Motor neuron (in vitro differentiated cells): ENCODE measurements at places on chromosomes 1 and 21.

DNA sequence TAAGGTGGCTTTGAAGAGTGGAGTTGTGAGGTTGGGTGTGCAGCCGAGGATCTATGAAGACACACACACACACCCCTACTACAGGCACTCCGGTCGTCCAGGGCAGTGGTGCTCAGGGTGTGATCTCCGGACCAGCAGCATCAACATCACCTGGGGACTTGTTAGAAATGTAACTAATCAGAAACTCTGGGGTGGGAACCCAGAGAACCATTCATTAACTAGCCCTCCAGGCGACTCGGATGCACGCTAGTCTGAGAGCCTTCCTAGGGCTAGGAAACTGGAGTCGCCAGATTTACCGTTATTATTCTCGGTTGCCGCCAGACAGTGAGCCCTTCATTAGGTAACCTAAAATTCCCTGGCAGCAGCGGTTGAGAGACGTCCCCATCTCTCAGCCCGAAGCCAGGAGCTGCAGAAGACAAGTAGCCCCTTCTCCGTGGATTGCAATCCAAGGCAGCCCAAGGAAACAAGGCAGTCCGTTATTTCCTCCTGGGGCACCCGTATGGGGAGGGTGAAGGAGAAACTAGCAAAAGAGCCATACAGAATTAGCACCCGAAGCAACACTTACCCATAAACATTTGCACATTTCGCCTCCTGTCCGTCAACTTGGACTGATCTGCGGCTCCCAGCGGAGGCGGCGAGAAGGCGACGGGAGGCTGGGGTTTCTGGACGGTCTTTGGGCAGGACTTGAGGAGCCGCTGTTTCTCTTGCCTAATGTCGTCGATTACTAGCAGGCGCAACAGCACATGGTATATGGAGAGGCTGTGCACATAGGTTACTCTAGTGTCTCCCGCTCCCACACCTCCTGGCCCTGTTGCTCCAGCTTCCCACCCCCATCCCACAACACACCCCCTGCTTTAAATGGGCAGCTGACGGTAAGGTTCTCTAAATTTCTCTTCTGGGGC, 2.9 kb upstream of the CCN1 start:
- ATAC-seq = peak; percentile 4

DNA sequence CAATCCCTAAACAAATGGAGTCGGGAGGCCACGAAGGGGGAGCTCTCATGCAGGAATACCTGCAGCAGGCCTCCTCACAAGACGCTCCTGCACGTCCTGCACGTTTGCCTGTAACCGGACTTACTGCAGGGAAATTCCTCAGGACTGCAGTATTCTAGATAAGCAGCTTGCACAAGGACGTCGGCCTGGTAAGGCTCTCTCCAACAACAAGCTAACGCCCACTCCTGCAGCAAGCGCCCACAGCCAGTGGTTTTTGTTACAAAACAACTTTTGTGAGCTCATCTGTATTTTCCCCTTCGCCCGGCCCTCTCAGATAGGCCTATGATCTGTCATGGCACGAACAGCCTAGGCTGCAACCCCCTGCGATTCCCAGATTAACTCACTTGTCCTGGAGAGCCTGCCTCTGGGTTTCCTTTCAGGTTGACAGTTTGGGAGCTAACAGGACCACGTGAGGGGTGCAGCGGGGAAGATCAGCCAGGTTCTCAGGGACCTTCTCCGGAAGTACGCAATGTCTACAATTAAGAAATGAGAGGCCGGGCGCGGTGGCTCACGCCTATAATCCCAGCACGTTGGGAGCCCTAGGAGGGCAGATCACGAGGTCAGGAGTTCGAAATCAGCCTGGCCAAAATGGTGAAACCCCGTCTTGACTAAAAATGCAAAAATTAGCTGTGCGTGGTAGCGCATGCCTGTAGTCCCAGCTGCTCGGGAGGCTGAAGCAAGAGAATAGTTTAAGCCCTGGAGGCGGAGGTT, 921 bp upstream of the MIB2 start:
- peak; percentile 10 for ATAC-seq

DNA sequence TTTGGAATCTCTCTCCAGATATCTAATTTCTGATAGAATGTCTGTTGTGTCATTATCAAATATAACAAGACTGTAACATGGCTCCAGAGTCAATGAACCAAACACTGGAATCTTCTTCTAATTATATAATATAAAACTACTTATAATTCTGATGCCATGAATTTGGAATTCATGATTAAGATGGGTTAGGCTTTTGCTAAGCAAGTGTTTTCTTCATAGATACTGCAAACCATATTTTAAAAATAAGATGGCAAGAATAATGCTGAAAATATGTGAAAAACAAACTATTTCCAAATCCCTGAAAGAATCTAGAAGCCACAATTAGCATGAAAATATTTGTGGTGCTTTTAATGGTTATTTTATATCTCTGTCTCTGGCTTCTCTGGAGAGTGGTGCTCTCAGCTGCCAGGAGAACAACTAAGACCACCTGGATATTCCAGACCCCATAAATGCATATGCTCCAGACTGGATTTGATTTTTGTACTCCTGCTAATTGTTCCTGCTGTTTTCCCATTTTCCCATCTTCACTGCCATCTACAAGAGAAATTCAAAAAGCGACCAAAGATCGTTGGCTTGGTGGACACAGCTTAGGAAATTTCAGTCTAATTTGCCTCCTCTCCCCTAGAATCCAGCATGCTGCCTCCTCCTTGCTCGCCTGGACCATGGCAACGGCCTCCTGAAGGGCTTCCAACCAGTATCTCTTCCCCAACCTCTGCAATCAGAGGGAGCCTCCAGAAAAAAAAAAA, 418.9 kb downstream of the SETD4 start:
- ATAC-seq = no peak

- ATAC-seq = no peak
Observed at GRCh38 chr21:42861848-42862400, 17.4 kb downstream of the WDR4 start.

DNA sequence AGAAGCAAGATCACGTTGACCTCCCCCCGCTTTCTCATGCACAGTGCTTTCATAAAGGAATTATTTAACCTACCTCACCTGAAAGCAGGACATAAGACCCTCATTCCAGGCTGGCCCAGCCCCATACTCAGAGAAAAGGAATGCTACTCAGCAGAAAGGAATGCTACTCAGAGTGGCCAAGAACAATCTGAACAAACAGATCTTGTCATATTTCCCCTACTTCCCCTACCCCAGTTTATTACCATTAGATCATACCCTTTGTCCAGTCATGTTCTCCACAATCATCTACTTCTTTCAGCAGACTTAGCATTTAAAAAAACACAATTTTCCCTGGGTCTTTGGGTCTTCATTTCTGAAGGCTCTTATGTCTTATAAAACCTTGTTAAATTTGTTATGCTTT, 89.8 kb downstream of the SLC16A1 start:
- no peak for ATAC-seq

DNA sequence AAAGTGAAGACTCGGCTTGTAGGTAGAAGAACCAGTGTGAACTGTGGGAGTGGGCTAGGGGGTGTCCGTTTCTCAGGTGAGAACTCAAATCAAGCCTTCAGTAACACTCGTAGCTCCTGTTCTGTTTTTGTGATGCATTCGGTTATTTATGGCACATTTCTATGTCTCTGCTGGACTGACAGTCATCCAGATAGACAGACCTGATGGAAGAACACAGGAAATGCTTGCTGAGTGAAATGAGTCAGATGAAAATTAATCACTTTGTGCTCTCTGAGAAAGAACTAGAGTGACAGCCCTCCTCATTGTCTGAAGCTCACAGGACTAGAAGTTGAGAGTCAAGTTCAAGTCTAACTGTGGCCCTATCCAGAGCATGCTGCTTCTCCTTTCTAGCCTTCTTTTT, 360.1 kb upstream of the PLXNA2 start:
- ATAC-seq = no peak

- peak; percentile 24 for ATAC-seq
Observed at GRCh38 chr1:200873671-200874397, 1.1 kb downstream of the GPR25 start.

GRCh38 chr1:24186993-24187790, at the start of gene IFNLR1:
Gene IFNLR1 (minus strand): TSS chr1:24187289. CDS start chr1:24187248, 41 bp downstream.
- ATAC-seq = peak; percentile 61

- no peak for ATAC-seq
Observed at GRCh38 chr1:101154547-101154946, 82.3 kb upstream of the S1PR1 start.

- ATAC-seq = no peak
Observed at GRCh38 chr1:24732186-24732885, 12.9 kb upstream of the CLIC4 start.

DNA sequence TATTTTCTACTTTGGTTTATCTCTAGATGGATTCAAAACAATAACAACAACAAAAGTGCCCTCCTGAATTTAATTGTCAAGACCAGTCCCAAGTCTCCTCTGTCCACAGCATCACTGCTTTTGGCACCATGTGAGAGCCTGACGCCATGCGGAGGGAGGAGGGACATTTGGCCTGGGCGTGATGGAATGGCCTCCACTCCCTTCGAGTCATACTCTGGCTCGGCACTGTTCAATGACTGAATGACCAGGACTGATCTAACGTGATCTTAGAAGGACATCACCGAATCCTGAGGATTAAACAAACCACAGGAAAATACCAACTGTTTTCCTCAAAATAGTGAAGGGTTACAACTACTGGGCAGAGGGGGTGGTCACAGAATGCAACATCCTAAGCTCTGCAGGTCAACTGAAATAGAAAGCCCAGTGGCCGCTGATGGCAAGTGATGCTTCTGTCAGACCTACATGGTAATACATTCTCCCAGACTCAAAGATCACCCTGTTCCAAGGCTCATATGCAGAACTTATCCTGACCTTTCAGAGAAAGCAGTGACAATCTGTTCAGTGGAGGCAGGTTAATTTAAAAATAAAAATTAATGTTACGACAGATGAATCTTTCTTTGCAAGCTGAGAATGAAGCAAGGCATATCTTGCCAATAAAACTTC, 19.1 kb downstream of the SRSF4 start:
- no peak for ATAC-seq

DNA sequence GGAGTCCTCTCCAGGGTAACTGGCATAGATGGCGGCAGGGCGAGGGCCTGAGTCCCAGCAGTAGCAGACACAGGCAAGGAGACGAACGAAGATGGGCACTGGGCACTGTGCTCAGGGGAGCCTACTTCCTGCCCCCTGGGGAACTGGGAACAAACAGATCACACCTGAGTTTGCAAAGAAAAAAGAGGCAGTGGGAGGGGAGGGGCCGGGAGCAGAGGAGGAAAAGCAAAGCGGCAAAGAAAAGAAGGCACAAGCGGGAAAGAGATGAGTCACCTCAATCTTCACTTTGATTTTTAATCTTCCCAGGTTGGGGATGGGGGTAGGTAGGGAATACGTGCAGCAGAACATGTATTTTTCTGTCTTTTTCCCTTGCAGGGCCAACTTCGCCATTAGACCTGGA, 44.0 kb downstream of the ZSCAN20 start:
- no peak for ATAC-seq

GRCh38 chr1:114274621-114275317, 121.1 kb upstream of the SYT6 start:
- ATAC-seq = no peak

- no peak for ATAC-seq
Observed at GRCh38 chr1:201320168-201320788, 37.0 kb downstream of the PKP1 start.

DNA sequence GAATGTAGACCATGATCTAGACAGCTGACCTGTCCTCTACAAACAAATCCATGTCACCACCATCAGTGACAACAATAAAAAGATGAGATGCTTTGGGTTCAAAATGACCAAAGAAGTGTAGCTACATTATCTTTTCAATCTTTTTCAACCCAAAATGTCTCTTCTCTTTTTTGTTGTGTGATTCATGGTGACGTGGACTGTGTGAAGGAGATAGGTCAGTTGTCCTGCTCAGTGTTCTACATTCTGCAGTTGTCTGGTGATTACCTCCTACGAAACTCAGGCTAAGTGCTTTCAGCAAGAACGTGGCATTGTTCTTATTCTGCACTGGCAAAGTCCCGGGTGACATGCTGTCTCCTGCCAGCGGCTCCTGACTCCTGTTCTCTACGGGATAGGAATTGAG, 73.1 kb downstream of the PRKAB2 start:
- ATAC-seq = no peak

GRCh38 chr1:2492091-2492490, 16.0 kb downstream of the PLCH2 start:
- ATAC-seq = no peak

- no peak for ATAC-seq
Observed at GRCh38 chr1:81757398-81758020, 43.2 kb upstream of the ADGRL2 start.

GRCh38 chr1:26352338-26352679, 1.6 kb downstream of the CRYBG2 start:
- no peak for ATAC-seq

GRCh38 chr1:231093156-231093922, 53.3 kb upstream of the FAM89A start:
- peak; percentile 98 for ATAC-seq

- peak; percentile 4 for ATAC-seq
Observed at GRCh38 chr1:110186558-110186957, 23.6 kb upstream of the KCNC4 start.

- ATAC-seq = no peak
Observed at GRCh38 chr21:45482899-45483821, 59.1 kb downstream of the SLC19A1 start.

GRCh38 chr1:208089761-208090370, 154.3 kb downstream of the PLXNA2 start:
- no peak for ATAC-seq

- ATAC-seq = no peak
Observed at GRCh38 chr1:41417335-41417682, 56.1 kb downstream of the FOXO6 start.
